ENCODE measurements at places on chromosomes 5 and 9.

DNA sequence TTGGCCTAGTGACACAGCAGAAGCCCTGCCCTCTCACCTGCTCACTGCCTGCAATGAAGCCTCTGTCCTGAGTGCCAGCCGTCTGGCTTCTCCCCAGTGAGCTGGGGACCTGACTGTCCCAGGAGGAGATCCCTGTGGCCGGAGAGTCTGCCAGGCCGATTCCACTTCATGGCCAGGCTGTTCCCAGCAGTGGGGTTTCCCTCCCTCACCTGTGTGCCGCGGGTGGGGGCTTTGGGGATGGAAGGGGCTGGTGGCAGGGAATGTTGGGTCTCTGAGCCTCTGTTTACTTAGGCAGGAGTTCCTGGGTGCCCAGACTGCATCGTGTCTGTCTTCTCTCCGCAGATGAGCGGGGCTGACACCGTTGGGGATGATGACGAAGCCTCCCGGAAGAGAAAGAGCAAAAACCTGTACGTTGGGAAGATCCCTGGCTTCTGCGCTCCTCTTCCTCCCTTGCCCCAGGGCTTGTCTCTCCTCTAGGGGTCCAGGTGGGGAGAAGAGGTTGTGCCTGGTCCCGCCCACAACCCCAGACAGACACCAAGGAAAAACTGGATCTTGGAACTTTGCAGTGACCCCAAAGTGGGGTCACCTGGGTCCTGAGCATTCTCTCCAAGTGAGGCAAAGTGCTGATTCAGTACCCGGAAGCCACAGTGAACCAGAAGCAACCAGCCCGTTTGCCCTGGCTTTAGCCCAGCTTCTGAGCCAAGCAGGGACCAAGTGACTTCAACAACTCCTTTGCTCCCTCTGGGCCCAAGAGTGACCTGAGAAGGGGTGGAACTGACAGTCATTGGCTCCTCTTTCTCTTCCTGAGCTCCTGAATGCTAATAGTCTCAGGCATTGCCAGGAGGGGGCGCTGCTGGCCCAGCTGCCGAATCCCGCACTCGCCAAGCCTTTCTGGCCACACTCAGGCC, 127.7 kb downstream of the RGS3 start:
- no peak for DNase-seq

DNA sequence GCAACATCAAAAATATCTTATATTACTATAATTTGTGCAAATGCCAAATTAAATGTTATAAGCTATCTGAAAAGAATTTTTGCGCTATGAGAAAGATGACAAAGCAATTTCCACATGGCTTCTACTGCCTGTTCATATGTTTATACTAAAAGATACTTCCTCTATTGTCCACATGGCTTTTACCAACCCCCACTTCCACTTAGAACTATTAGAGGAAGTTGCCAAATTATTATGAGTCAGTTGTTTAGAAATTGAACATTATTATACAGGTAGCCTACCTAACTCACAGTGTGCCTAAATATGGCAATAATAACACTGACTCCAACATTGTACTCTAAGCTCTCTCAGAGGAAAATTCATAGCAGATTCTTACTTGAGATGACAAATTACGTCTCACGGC, 37.6 kb upstream of the SLC27A6 start:
- DNase-seq: no peak

DNA sequence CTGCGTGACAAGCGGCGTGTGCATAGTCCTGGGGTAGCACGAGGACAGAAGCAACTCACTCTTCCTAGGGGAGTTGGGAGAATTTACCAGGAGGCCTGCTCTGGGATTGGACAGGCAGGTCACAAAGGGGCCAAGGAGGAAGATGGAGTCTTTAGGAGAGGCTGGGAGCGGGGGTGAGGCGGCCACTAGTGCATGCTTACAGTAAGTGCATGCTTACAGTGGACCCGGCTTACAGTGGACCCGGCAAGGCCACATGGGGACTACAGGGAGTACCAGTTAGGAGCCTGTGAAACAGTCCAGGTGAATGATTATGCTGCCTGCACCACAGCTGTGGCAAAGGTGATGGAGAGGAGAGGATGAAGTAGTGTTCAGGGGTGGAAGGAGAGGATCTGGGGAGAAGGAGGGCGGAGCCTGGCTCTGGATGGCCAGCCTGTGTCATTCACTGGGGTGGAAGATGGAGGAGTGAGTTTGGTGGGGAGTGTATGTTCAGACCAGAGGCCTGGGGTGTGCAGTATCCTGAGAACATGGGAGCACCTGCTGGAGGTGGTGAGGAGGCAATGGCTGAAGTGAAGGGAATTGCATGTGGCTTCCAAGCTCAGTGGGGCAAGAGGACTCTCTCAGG, 78.7 kb downstream of the CRB2 start:
- no peak for DNase-seq

- no peak for DNase-seq
These were observed 10.4 kb downstream of the TRIM14 start for GRCh38 chr9:98108531-98109031.

- no peak for DNase-seq
These were observed 263.5 kb upstream of the ANKRD55 start for GRCh38 chr5:56496581-56497063.

- DNase-seq: no peak
These were observed 33.1 kb downstream of the FABP6 start for GRCh38 chr5:160262151-160263074.

DNA sequence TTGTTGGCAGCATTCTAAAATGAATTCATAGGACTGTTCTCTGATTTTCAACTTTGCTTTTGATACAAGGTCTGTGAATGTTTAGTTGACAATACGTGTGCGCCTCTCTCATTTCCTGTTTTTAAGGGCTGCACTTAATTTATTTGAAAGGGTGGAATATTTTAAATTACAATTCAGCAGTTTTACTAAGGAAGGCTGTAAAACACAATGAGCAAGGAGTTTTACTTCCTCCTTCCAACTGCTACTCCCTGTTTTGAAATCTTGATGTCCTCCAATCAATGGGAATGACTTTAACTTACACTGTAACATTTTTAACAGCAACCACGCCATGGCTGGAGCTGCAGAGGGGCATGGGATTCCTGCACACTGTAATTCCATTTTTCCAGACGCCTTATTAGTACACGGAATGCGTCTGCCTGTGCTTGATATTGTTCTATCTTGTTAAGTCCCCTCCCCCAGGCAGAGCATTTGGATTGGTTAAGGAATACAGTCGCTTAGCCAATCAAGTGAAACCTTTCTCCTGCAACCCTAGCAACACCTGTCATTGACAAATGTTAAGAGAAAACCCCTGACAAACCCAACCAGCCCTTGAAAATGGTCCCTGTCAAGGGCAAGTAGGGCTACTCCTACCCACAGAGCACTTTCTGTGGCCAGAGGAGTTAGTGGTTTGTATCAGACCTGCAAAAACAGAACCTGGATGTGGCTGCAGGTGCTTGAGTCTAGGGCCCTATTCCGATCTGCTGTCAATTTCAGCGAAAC, 12.5 kb upstream of the ZSWIM6 start:
- no peak for DNase-seq

GRCh38 chr5:118722122-118723020, 266.0 kb downstream of the DTWD2 start:
- DNase-seq: no peak

DNA sequence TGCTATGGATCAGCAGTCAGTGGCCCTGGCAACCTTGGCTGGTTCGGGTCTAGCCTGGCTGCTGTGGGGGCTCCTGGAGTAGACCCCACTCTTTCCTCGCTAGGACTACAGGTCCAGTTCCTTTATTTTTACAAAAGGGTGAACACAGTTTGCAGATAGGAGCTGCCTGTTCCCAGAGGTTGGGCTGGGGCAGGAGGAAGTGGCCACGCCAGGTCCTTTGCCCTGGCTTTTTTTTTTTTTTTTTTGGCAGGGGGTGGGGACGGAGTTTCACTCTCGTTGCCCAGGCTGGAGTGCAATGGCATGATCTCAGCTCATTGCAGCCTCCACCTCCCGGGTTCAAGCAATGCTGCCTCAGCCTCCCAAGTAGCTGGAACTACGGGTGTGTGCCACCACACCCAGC, 7.9 kb downstream of the SLC2A6 start:
- no peak for DNase-seq

DNA sequence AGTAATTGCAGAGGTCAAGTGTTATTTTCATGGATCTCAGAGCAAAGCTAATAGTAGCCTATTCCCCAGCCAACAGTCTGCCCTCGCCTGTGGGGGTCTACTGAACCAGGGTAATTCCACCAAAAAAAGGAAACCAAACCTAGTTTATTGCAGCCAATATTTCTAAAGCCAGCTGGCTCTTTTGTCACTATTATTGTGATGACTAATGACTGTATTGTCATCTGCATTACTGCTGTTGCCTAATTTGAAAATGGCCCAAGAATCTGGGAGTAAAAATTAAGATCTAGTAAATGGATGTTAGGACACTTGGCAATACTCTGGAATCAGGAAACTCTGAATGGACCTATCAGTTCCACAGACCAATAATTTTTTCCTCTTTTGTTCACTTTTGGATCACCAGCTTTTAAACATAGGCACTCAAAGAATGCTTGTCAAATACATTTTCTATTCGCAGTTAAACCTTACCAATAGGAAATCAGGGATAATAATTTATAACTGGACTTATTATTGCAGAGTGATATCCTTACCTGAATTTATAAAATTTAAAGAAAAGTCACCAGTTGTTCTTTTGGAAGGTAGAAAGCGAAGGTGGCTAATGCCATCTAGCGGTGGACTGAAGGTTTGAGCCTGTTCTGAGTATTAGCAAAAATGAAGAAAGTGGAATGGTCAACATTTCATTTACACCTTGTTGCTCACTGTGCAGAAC, 69.2 kb downstream of the SYK start:
- DNase-seq: no peak

GRCh38 chr9:95874989-95875304, 544 bp upstream of the ERCC6L2 start:
- DNase-seq: peak; percentile 32

- DNase-seq: no peak
These were observed 53.9 kb upstream of the TUT7 start for GRCh38 chr9:86408121-86408520.

DNA sequence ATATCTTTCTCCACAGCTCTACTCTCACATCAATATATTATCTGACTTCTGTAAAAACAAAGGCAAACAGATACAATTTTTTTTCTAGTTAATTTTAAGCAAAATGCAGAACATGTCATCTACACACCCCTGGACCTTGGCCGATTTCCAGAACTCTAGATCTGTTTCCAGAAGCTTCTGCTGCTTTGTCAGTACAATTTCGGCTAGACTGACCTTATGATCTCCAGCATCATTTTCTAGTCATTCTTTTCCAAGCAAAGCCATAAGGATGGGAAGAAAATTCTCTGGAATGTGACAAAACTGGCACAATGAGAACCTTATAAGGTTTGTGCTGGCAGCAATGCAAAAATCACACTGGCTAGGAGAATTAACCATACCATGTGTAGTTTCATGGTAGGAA, 132.8 kb upstream of the MPDZ start:
- no peak for DNase-seq

DNA sequence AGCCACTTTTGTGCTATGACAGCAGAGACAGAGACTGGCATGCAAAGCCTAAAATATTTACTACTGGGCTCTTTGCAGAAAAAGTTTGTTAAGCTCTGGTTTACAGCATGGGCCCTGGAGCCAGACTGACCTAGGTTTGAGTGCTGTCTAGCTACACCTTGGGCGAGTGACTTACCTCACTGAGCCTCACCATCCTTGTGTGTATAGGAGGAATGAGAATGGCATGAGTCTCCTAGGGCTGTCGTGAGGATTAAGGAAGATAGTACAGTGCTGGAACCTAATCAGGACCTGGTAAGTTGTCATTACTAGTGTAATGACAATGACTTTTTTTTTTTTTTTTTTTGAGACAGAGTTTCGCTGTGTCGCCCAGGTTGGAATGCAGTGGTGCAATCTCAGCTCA, 65.2 kb downstream of the MSX2 start:
- DNase-seq: no peak

GRCh38 chr9:8456344-8456743, 656.8 kb upstream of the DMAC1 start:
- DNase-seq: no peak

DNA sequence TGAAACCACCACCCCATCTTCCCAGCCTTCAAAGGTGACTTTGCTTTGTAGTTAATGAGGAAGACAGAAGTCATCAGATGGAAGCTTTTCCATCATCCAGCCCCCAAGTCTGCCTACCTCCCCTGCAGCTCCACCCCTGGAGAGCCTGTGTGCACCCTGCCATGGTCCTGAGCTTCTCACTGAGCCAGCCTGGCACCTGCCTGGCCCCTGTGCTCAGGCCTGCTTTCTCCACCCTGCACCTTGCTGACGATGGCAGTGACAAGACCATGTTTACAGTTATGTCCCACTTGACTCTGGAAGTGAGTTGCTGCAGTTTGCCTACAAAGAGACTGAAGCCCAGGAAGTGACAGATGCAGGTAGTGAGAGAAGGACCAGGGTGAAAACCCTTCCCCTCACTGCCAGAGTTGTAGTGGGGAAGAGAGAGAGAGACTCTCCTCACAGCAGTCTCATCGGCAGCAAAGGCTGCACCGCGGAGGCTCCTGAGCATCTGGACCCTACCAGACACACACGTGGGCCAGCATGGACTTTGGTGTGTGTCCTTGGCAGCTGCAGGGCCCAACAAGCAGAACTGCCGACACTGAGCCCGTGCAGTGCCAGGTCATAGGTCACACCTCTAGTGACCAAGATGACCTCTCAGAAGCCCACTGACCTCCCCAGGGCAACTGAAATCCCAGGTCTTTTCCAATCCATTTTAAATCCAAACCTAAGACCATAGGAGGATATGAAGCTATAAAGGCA, 107.1 kb downstream of the CACNA1B start:
- DNase-seq: no peak

GRCh38 chr9:117437283-117437682, 22.4 kb upstream of the ASTN2 start:
- DNase-seq: no peak

- no peak for DNase-seq
These were observed 237.5 kb downstream of the TRIM32 start for GRCh38 chr9:116924462-116925110.

DNA sequence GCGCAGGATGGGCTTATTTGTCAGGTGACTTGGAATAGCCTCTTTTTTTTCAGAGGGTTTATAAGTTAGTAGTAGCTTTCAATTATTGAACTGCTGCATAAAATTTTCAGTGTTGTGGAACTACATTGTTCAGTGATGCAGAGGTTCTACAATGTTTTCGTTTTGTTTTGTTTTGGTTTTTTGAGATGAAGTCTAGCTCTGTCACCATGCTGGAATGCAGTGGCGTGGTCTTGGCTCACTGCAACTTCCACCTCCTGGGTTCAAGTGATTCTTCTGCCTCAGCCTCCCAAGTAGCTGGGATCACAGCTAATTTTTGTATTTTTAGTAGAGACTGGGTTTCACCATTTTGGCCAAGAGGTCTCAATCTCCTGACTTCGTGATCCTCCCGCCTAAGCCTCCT, 22.0 kb downstream of the NUP188 start:
- DNase-seq: no peak

- no peak for DNase-seq
These were observed 8.1 kb downstream of the CDKN2A start for GRCh38 chr9:21985964-21986667.

- no peak for DNase-seq
These were observed 267.3 kb downstream of the IRX1 start for GRCh38 chr5:3862906-3863305.

GRCh38 chr9:123327697-123328100, 28.3 kb upstream of the CRB2 start:
- DNase-seq: no peak
